Stimulated activated CD8-positive, alpha-beta memory T cell treated with anti-CD3 and anti-CD28 coated beads, Interleukin-15, amount 100 ng/mL, for 4 hours (primary cell): ENCODE measurements at places on chromosomes 6 and 20.

DNA sequence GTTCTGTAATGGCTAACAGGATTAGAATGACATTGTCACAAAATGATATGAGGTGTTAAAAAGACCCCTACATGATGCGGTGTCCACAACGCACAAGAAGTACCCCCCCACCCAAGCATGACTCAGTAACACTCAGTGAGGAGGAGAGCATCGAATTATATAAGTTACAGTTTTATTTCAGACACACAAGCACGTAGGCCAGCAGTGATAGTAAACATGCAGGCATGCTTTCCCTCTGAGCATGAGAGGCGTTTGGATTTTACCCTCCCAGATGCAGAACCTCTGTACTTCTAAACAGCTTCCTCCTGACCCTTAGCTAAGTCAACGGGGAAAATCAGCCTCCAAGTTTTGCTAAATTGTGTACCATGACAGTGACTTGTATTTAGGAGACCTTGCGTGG, 23.9 kb downstream of the GNAS start:
- no peak for DNase-seq

DNA sequence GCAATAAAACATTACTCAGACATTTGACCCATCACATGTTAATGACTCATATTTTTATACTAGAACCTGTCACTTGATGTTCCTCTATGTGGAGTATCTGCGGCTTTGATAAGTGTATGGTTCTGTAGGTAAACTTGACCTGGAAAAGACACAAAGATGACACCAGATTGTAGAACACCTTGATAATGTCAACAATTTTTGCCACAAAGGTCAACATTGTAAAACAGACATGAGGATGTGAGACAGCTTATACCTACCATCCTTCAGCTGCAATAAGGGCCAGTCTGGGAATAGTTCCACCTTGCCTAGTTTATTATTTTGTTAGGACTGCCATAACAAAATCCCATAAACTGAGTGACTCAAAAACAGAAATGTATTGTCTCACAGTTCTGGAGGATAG, 202.4 kb downstream of the LMBRD1 start:
- no peak for DNase-seq

- DNase-seq: no peak
Observed at GRCh38 chr6:149031859-149032598, 285.2 kb downstream of the UST start.

DNA sequence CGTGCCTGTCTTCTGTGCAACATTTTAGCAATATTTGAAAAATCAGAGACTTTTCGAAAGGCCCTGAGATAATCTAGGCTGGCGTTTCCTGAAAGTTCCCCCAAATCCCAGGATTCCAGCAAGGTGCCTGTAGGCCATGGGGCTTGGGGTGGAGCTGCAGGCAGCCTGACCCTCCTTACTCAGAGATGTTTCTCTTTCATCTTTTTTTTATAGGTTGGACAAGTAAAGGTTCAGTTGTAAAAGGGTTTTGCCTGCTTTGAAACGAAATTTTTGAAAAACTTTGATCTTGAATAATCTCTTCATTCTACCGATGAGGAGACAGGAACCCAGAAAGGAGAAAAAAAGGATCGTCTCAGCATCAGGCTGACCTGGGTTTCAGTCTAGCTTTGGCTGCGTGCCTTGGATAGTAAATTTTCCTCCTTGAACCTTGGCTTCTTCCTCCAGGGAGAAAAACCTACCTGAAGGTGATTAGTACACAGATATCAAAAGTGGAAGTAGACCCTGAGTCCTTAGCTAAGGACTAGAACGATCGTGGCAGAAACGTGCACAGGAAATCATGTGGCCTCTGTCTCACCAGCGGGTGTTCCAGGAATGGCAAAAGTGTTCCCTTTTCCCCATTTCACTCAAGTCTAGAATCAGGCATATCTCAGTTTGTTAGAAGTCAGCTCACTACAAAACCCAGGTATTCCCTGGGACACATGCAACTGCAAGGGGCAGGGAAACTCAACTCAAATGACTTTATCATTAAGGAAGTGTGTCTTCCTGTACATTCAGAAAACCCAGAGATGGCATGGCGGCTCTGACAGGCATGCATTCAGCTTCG, 128.2 kb upstream of the PTPN1 start:
- DNase-seq: no peak

- DNase-seq: no peak
Observed at GRCh38 chr20:53642196-53643030, 48.8 kb upstream of the ZNF217 start.

GRCh38 chr6:66048684-66049474, 341.9 kb upstream of the EYS start:
- no peak for DNase-seq

- no peak for DNase-seq
Observed at GRCh38 chr20:43914311-43915210, at the start of gene TOX2. TOX2 (plus strand) TSS chr20:43914852; CDS start chr20:43914892, 40 bp downstream.

DNA sequence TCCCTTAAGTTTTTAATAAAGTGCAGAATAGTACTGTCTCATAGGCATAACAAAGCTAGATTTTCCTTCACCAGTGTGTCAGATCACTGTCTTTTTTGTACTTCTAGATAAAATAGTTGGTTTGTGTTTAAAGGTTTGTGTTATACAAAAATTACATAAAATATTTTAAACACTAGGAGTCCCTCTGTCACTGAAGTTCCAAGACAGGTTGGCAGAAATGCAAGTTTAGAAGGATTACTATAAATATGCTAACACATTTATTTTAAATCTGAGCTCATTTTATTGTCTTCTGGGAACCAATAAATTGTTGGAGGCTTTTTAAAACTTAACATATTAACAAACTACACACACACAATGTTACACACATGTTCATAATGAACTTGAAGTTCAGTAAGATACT, 30.8 kb upstream of the RUNX2 start:
- DNase-seq: no peak

DNA sequence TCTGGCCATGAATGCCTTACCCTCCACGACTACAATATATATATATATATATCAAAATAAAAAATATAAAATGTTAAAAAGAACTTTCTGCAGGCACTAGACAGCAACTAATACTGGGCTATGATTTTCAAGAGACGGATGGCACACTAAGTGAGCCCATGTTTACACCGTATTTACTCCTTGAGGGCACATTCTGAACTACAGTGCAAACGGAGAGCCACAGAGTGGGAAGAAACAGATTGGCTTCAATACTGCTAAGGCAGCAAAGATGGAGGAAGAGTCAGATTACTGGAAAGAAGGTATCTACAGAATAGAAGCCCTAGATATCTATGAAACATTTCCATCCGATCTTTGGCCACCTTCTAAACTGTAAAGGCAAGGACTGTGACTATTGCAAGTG, 330.3 kb downstream of the HTR1B start:
- no peak for DNase-seq

DNA sequence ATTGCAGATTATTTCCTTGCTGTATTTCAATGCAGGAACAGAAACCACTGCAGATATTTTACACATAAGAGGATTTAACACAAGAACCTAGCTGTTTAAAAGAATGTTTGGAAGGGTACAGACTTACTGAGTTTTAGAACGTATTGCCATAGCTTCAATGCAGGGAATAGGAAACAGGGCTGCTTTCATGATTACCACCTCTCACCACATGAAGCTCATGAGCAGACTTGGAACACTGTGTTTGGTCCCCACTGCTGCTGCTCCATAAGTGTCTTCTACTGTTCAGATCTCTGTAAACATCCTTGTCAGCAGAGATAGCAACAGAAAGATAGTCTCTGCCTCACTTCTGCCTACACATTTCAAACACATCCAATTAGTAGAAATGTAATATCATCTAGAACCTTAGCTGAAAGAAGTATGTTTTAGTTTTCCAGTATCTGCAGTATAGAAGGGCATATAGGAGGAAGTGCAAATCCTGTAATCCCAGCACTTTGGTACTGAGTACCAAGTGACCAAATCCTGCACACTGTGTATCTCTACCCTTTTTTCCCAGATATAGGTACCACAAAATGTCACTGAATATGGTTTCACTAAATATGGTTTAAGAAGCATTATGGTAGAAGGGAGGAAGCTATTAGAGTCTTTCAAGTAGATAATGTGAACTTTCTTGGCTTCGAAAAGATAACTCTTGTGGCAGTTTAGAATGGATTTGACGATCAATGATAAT, 51.9 kb downstream of the STXBP5 start:
- DNase-seq: no peak

DNA sequence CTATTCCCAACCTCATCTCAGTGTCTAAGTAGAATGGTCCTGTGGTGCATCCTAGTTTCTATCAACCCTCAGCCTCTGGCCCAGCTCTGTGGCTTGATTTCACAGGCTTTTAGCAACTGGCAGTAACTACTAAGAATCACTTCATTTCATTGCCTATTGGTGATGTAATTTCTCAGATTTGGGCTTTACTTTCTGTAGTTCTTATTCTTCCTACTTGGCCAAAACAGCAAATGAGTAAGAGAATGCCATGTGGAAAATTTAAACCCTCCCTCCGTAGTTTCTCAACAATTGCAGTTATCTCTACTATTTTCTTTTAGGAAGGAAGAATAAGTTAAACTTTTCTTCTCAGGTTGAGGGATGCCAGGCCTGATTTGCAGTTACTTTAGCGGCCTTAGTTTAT, 387.3 kb downstream of the CDKAL1 start:
- DNase-seq: no peak

DNA sequence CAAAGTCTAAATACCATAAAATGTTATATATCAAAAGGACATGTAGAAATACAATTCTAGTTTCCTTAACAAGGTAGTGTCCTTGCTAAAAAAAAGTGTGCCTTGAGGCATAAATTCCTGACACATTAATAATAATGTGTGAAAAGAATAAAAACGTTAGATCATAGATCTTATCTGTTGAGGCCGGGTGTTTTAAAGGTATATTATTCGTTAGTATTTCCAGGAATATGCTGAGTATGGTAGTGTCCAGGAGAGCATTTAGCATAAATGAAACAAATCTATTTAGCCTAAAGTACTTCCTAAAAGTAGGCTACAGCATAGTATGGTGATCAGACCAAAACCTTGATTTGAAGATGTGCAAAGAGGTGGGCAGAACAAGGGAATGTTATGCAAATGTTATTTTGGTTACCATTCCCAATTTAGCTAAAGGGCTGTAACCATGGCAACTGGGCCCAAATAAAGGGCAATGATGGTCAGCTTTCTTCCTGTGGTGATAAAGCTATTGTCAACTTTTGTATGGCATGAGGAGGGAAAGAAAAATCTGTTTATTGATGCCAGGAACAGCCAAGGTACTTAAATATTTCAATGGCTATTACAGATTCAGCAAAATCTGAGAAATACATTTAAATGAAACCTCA, 18.9 kb downstream of the MKKS start:
- DNase-seq: no peak

GRCh38 chr6:133170602-133171001, 70.6 kb upstream of the EYA4 start:
- DNase-seq: no peak

DNA sequence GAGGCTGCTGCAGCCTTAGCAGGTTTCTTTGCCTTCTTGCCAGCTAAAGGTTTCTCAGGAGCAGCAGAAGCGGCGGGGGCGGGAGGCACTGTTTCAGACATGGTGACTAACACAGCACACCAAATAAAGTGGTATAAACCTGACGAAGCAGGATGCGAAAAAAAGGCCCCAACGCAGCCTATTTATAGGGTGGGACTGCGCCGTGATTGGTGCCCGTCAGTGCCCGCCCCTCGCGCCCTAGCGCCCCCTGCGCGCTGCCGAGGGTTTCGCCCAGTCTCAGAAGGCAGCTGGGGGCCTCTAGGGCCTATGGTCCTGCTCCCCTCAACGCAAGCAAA, 55.0 kb downstream of the TRIM38 start:
- peak; percentile 52 for DNase-seq

DNA sequence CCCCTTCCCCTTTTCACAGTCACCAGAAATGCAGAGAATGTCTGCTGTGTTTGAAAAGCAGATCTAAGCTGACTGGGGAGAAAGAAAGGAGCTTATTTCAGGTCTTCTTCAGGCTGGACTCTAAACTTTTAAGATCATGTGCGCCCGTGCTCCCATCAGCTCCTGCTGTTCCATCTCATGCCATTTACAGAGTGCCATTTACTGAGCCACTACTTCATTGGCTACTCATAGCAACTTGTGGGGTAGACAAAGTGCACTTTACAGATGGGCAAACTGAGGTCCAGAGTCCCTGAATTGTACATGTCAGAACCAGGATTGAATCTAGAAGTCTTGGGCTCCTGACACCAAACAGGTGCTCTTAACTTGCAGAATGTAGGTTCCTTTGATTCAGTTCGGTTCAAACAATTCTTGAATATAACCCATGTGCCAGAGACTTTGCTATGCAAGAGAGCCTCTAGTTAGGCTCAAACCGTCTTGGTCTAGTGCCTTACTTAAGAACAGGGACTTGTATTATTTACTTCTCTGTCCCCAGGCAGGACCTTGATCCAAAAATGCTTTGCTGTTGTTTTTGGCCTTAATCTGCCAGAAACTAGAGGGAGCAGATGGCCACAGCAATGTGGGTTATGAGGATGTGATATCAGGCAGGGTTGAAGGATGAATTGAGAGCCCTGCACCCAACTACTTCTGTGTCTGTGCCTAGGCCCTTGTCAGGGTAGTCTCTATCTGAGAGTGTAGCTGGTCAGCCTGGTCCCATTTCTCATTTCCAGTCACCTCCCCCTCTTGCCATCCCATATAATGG, 56.4 kb downstream of the RALY start:
- no peak for DNase-seq

DNA sequence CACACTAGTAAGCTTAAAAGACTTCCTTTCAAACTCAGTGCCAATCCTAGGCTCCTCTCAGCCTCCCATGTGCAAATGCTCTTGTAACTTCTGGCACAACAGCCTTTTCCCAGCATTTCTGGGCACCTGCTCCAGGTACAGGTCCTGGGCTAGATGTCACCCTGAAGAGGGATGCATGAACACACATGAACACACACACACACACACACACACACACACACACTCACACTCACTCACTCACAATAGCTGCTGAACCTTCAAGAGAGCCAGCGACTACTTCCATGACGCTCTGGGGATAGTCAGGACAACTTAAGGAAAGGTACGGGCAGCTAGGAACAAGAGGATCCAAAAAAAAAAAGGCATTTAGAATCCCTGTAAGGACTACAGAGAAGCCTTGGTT, 122.8 kb downstream of the INSM1 start:
- DNase-seq: no peak

GRCh38 chr6:142112451-142113061, 20.2 kb upstream of the GJE1 start:
- DNase-seq: peak; percentile 37

- no peak for DNase-seq
Observed at GRCh38 chr6:134457941-134458340, 140.0 kb upstream of the SGK1 start.

DNA sequence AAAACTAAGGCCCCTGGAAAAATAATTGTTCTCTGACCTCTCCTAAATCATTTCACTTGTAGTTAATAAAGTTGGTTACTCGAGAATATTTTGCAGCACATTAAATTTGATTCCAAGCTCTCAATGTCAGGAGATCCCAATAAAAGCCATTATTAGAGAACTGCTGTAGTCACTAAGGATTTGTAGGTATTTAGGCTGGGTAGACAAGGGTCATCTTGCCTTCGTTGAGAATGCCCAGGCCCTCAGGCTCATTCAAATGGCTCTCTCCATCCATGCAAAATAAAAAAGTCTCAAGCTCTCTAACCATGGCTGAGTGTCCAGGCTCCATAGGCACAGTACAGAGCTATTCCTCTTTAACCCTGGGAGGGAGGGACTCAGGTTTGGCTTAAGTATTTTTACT, 117.0 kb upstream of the HMGCLL1 start:
- no peak for DNase-seq
